Mesendoderm (in vitro differentiated cells): ENCODE measurements at places on chromosomes 3 and 15.

DNA sequence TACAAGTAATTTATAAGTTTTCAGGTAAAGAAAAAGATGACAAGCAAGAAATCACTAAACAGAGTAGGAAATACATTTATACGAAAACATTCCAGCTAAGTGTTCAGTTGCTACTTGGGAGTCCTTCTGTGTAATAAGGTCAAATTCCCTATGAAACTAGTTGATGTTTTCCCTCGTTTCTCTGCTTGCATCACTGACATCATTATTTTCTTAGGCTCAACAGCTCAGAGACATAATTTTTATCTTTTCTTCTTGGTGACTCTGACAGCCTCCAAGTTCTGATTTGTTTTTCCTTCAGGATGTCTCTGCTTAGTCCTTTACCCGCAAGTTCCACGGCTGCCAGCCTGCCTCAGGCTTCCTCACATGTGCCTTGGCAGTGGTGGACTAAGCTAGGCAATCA, 173.6 kb downstream of the P3H2 start:
- no peak overlapping the region for H3K4me3 ChIP-seq
- no peak for DNase-seq
- H3K36me3 ChIP-seq, result no peaks in the 10 kb centered on the region
- no peaks in the 10 kb centered on the region for H3K27me3 ChIP-seq
- no peak overlapping the region for H3K27ac ChIP-seq

- no peaks in the 10 kb centered on the region for H3K36me3 ChIP-seq
- H3K27me3 ChIP-seq, result no peaks in the 10 kb centered on the region
- no peak overlapping the region for H3K4me3 ChIP-seq
- no peak for DNase-seq
- H3K4me1 ChIP-seq, result no peaks in the 10 kb centered on the region
- no peak overlapping the region for H3K27ac ChIP-seq
These were observed 250.3 kb upstream of the IGF1R start for GRCh38 chr15:98398056-98398455.

DNA sequence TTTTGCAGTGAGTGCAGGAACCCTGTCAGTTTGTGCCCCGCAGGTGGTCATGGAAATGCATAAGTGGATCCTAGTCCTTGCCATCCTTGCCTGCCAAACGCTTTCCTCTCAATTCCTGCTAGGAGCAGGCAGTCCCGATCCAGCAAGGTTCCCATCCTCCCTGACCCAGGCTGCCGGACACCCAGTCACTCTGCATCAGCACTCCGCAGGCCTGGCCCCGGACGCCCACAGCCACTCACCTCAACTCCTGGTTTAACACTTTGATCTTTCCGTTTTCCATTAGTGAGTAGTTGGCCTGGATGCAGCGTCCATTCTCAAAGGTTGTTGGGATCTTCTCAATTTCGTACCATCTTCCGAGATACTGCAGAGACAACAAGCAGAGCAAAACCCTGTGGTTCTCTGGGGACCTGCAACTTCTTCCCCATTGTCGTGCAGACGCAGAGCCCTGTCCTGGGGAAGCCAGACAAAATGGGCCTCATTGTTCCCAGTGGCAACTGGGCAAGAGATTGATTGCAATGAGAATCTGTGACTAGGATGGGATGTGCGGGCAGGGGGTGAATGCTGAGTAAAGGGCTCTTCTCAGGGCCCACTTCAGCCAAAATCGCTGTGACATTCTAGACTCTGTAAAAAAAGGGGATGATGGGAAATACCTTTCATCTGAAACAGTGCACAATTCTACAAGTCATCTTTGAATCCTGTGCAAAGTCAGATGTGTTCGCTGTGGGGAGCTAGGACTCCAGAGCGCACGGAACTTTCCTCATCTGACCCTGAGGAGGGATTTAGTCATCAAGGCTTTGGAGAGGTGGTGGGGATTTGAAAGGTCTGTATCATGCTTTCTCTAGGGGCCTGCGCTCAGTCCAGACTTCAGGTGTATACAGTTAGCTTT, 9.9 kb downstream of the APOD start:
- no peaks in the 10 kb centered on the region for H3K27me3 ChIP-seq
- H3K4me3 ChIP-seq, result no peak overlapping the region
- no peaks in the 10 kb centered on the region for H3K36me3 ChIP-seq

- H3K4me3 ChIP-seq, result no peak overlapping the region
- H3K4me1 ChIP-seq, result no peaks in the 10 kb centered on the region
- no peak overlapping the region for H3K27ac ChIP-seq
- no peaks in the 10 kb centered on the region for H3K27me3 ChIP-seq
- H3K36me3 ChIP-seq, result no peaks in the 10 kb centered on the region
These were observed 42.3 kb upstream of the STIMATE start for GRCh38 chr3:52939600-52939999.

DNA sequence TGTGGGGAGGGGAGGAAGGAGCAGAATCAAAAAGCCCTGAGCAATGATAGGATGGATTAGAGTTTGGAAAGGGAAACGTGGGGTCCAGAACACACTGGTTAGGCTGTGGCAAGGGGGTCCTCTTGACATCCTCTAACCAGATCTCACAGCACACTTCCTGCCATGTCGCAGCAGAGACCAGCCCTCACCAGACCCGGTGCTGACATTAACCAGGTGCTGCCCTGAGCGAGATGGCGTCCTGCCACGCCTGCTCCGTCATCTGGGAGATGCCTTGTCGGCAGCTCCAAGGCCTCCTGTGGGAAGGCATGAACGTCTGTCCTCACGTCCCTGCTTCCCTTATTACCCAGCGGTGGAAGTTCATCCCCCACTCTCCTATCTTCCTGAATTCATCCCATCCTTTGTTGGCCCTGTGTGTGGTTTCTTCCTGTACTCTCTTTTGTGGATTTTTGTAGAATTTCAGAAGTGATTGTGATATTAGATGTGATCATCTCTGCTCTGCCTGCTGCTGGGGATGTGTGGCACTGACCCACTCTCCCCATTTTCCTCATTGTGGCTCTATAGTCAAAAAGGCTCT, 29.4 kb upstream of the MYZAP start:
- DNase-seq, result no peak
- no peak overlapping the region for H3K4me3 ChIP-seq
- H3K36me3 ChIP-seq, result no peaks in the 10 kb centered on the region
- no peaks in the 10 kb centered on the region for H3K4me1 ChIP-seq
- H3K27me3 ChIP-seq, result no peaks in the 10 kb centered on the region
- no peak overlapping the region for H3K27ac ChIP-seq
